ENCODE measurements at places on chromosomes 2 and 18.

- no peak for DNase-seq
Measured at GRCh38 chr2:129762386-129763189, 216.9 kb upstream of the RAB6C start.

DNA sequence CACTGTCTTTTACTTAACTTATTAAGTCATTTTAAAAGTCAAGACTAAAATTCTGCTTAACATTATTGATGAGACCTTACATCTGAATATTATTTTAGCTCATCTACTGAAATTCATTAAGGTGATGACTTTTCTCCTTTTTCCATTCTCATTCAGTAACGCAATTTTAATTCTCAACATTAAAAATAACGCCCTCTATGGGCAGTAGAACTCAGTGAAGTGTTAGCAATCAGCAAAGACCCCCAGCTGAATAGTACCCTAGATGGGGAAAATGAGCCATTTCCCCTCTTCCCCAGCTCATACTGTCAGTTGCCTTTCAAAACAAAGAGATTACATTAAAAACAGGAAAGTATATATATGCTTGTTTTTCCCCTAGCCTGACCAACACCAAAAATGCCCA is 203.3 kb downstream of the NR4A2 start:
- no peak for DNase-seq

GRCh38 chr2:148255929-148256328 is 235.0 kb downstream of the MBD5 start:
- no peak for DNase-seq

- DNase-seq: no peak
Measured at GRCh38 chr18:48806551-48807261, 144.1 kb downstream of the SMAD7 start.

GRCh38 chr2:169362118-169362893 is at the start of gene LRP2:
LRP2 (minus strand) TSS chr2:169362534; CDS start chr2:169362399, 135 bp downstream.
- no peak for DNase-seq

GRCh38 chr2:32691678-32692077 is 63.8 kb downstream of the TTC27 start:
- no peak for DNase-seq

GRCh38 chr2:11738589-11739436 is 7.6 kb upstream of the LPIN1 start:
- peak; percentile 67 for DNase-seq
